ENCODE measurements at places on chromosomes 2 and 18.

GRCh38 chr2:98492441-98492840, 47.8 kb downstream of the INPP4A start:
- DNase-seq: no peak

GRCh38 chr2:235139956-235140800, 188.4 kb downstream of the SH3BP4 start:
- no peak for DNase-seq

- no peak for DNase-seq
Measured at GRCh38 chr2:26630669-26631360, 10.4 kb downstream of the CIB4 start.

- DNase-seq: no peak
Measured at GRCh38 chr2:164053021-164053420, 317.2 kb upstream of the FIGN start.

DNA sequence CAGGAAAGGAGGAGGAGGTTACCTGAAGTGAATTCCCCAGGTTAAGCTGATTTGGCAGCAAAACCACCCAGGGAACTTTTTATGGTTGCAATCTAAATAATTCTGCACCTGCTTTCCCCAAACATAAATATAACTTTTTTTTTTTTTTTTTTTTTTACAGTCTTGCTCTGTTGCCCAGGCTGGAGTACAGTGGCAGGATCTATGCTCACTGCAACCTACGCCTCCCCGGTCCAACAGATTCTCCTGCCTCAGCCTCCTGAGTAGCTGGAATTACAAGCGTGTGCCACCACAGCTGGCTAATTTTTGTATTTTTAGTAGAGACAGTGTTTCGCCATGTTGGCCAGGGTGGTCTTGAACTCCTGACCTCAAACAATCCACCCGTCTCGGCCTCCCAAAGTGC, 16.1 kb upstream of the PPP1CB start:
- DNase-seq: no peak

- DNase-seq: no peak
Measured at GRCh38 chr2:21072477-21073242, 28.8 kb upstream of the APOB start.

- no peak for DNase-seq
Measured at GRCh38 chr18:64099244-64099643, 49.6 kb downstream of the LINC00305 start.

GRCh38 chr2:36420569-36421181, 65.1 kb downstream of the CRIM1 start:
- DNase-seq: no peak

DNA sequence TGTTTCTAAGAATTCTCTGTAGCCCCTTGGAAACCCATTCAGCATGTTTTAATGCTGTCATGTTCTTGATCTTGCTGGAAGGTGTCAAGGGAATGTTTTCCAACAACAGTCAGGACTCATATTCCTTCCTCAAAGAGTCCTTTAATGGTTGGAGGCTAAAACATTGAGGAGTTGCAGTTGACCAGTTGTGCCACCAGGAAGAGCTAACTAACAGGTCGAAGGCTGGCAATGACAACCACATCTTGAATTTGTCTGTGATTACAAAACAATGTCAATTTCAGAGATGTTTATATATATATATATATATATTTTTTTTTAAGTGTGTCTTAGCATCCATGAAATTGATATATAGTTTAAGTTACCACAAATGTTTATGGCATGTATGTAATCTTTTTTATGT, 151.5 kb downstream of the INO80D start:
- peak; percentile 40 for DNase-seq

DNA sequence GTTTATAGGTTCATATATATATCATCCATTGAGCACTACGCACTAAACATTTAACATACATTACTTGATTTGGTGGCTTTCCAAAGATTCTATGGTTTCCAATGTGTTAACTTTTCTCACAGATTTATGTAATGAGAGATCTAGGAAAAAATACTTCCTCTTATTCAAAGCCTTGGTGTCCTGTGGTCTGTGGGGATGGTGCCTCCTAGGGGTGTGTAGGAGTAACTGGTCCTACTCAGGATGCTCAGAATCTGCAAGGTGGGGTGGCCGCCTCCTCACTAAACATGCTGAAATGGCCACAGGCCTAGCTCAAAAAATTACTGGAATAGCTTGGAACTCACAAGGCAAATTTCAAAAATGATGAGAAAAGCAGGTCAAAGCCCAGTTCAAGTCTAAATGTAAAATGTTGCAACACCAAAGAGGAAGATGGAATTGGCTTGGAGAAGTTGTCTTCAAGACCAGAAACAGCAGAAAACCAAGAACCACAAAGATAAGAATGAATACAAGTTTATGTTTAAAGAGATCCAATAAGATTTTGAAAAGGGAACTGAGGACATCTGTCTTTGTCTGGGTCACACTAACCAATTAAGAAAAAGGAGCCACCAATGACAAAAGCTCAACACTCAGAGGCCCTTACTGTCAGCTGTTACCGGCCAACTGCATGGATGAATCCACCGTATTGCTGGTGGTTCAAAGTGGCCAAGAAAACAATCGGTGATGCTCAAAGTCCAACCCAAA, 11.5 kb downstream of the GPR55 start:
- no peak for DNase-seq

GRCh38 chr2:84776011-84776410, 104.9 kb downstream of the TRABD2A start:
- peak; percentile 15 for DNase-seq

GRCh38 chr2:20465716-20466394, 19.0 kb downstream of the RHOB start:
- DNase-seq: no peak

DNA sequence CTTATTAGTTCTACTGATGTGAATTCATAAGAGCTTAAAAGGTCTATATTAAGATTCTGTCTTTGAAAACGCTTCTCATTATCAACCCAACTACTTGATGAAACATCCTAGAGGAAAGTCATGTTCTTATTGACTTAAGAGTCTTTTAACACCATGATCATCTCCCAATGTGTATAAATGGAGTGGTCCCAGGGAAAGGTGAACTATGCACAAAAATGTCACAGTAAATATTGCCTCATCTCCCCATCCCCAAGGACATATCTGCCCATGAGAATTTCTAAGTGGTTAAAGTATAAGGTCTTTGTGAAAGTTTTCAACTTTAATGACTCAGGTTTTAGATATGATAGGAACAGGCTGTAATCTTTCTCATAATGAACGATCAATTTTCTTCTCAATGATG, 240.1 kb downstream of the IRS1 start:
- DNase-seq: no peak
